ENCODE measurements at places on chromosomes 6 and 20.
A peak's percentile ranks its signal among the peaks of the same experiment; 100 is the strongest.

DNA sequence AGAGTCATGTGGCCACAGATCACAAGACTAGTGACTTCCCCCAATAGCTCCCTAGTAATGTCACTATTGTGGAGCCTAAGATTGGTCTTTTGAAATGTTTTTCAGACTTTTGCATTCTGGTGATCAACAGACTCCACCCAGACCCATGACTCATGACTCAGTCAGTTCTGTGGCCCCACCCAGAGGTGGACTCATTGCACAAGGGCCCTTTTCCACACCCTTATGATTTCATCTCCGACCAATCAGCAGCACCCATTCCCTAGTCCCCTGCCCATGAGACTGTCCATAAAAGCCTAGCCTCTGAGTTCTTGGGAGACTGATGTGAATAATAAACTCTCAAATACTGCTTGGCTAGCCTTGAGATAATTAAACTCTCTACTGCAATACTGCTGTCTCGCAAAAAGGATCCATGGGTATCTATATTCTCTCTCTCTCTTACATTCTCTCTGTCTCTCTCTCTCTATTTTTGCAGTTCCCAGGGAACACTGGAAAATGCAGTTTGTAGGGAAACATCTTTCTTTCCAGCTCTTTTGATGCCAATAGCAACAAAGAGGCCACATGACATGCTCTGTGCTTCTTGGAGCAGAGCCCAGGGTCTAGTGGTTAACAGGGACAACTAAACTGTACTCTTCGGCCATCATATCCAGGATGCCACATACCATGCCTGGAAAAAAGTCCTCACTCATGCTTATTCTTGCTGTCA, 71.3 kb upstream of the IYD start:
- no peak for DNase-seq

DNA sequence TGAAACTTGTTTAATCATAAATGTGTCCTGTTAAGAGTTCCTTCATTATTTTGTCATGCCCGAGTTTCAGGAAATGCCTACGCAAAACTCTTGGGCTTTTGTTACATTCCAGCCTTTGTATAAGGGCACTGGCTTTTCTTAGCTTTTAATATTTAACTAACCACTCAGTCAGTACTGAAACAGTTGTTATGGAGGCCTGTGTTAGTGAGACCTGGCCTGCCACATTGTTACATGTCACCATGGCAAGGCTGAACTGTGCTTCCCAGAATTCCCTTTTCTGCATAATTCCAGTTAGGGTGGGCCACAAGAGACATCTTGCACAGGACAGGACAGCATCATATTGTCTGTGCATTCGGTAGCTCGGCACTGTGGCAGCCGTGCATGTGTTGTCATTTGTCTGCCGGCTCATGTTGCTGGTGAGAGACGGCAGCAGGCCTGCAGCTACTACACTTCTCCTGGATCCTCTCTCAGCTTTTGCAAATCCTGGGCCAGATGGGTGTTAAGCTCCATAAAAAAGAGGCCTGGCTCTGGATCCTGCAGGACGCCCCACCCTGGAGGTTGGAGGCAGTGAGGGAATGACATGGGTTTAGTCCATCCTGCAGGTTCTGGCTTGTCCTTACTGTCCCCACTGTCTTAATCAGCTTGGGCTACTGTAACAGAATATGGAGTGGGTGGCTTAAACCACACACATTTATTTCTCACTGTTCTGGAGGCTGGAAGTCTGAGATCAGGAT, 128.8 kb upstream of the DTNBP1 start:
- DNase-seq, result no peak

- DNase-seq, result no peak
Measured at GRCh38 chr6:15504581-15505350, 158.1 kb downstream of the DTNBP1 start.

DNA sequence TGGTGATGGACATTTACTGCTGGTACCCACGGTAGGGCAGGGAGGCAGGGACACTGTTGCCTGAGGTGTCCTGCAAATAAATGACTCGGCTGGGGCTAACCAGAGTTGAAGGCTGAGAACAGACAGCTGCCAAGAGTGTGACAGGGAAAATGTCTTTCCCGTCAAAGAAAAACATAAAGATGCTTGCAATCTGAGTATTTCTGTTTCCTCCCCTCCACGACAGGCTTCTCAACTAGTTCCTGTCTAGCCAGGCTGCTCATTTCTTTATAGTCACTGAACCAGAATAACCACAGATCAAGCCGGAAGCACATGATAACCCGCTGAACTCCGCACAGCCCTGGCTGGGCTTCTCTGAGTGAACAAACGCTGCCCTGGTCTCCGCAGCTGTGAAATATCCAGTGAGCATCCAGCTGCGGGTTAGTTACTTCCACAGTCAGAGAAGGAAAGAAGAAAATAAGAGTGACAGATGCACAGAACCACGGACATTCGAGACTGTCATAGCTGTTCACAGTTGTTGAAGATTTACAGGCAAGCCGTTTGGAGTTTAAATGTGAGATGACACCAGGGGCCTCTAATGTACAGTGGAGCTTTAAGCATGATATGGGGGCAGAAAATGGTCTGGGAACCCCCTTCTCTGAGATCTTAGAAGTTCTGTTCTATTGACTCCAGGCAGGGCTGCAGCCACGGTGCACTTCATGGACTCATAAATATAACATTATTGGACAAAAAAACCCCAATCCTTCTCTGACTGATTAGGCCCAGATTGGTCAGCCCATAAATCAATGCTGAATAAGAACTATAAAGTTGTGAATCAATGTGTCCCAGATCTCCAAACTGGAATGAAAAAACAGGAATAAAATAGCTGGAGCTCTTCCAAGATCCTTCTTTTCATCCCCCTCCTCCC, 299.9 kb upstream of the SUPT3H start:
- DNase-seq, result no peak

- DNase-seq, result peak; percentile 27
Measured at GRCh38 chr20:64064145-64064698, 1.2 kb downstream of the TCEA2 start.

DNA sequence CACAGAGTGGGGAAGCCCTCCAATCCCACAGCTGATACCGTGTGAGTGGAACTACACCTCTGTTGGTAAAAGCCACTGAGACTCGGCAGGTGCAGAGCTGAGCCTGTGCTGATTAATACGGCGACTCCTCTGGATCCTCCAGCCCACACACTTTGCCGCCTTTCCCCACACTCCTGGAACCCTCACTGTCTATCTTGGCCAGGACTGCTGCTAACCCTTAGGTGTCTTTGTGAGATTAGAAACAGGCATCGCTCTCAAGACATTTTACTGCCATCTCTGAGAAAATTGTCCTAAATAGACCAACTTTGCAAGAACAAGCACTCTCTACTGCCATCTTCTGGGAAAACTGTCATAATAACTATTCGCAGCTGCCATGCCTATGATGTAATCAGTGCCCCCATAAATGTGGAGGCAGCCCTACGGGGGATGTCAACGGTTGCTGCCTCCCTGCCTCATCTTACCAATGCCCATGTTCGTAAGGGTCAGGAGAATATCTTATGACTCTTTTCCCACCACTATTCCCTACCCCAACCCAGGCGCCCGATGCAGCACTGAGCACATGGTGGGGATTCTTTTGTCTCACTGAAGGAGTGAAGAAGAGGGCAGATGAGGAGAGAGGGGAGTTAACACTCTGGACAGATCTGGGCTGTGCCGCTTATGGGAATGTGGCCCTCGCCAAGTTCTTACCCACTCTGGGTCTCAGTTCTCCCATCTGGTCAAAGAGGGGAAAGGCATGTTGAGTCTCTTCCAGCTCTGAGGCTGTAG, 26.1 kb upstream of the KCNB1 start:
- DNase-seq, result peak; percentile 59

- DNase-seq, result peak; percentile 28
Measured at GRCh38 chr6:119129148-119129967, 50.9 kb upstream of the FAM184A start.

GRCh38 chr6:7235712-7236305, 77.2 kb downstream of the SSR1 start:
- DNase-seq, result no peak

- DNase-seq, result no peak
Measured at GRCh38 chr6:1176567-1176966, 135.3 kb upstream of the FOXQ1 start.

DNA sequence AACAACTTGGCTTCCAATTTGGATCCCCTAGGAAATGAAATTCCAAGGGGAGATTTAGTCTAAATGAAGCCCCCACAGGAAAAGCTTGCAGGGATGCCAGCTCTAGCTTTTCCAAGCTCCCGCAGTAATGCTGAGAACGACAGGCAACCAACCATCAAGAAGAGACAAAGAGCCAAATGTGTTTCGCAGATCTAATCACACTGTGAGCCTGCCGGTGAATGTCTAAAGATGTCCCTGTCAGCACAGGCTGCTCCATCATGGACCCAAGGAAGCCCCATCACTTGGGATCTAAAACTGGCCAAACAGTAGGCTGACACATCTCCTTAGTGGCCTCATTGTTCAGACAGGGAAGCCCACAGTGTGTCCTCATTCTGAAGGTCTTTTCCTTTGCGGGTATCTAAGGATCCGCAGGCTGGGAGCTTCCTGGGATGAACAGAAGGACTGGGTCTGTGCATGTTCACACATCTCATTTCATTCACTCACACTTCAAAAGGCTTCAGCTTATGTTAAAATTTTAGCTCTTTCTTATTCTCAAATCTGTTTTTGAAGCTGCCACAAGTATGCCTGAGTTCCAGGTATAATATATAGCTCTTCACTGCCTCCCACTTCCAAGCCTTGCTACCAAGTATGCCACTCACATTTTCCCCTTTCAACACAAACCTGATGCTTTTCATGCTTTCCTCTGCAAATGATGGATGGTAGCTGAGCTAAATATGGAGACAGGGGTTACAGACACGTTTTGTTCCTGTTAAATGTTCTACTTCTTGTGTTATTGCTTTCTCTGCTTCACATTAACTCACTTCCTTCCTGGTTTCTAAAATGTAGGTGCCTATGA, 229.8 kb downstream of the HIVEP2 start:
- no peak for DNase-seq

DNA sequence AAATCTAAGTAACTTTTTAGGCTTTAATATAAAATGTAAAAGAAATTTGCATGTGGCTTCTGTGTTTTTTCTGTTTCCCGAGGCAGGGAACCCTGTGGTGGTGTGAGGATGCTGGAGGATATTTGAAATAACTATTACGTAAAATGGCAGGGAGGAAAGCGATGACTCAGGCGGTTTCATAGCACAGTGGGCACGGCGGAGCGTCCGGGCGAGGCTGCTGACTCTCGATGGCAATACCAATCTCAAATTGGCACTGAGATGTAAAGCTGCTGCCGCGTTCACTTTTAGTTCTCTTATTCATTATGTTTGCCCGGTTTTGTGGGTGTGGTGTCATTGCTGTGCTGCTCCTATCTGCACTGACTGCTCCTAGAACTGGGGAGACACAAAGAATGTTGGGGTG, 254.3 kb downstream of the THBS2 start:
- no peak for DNase-seq

- no peak for DNase-seq
Measured at GRCh38 chr6:75691012-75691411, 58.0 kb upstream of the MYO6 start.

DNA sequence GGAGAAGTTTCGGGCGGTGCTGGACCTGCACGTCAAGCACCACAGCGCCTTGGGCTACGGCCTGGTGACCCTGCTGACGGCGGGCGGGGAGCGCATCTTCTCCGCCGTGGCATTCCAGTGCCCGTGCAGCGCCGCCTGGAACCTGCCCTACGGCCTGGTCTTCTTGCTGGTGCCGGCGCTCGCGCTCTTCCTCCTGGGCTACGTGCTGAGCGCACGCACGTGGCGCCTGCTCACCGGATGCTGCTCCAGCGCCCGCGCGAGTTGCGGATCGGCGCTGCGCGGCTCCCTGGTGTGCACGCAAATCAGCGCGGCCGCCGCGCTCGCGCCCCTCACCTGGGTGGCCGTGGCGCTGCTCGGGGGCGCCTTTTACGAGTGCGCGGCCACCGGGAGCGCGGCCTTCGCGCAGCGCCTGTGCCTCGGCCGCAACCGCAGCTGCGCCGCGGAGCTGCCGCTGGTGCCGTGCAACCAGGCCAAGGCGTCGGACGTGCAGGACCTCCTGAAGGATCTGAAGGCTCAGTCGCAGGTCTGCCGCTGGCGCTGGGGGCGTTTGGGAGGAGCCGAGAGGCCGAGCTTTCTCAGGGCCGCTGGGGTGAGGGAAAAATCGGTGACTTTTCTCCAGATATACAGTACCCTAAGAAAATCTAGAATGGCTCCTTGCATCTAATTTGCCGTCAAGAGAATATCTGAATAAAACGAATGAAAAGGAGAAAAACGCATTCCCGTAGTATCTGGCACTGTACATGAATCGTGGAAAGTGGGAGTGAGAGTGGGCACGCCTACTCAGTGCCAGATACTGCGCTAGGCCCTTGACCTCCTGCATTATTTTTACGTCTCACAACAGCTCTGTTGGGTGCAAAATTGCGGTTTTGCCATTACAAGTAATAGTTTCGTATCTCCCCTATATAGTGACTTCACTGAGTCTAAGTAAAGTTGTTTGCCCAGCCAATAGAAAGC, 1.0 kb downstream of the CALHM6 start:
- no peak for DNase-seq
